ENCODE measurements at places on chromosomes 6 and 20.

GRCh38 chr6:45732731-45733130 is 282.9 kb downstream of the CLIC5 start:
- no peak for DNase-seq

- peak; percentile 27 for DNase-seq
Measured at GRCh38 chr6:81204731-81205130, 547.8 kb downstream of the TENT5A start.

GRCh38 chr20:44739942-44740341 is 5.7 kb upstream of the KCNK15 start:
- DNase-seq, result no peak

- DNase-seq, result no peak
Measured at GRCh38 chr20:32050851-32051556, 1.0 kb upstream of the HCK start.
